Activated CD8-positive, alpha-beta memory T cell treated with anti-CD3 and anti-CD28 coated beads, Interleukin-2, amount 10 ng/mL, durations not matched to agents 7 days and 5 days (primary cell): ENCODE measurements at places on chromosomes 7 and 10. TPM values are rescaled to one million over a fixed set of nuclear protein-coding genes. Genes with fewer than 3 reads are reported as not detected.

DNA sequence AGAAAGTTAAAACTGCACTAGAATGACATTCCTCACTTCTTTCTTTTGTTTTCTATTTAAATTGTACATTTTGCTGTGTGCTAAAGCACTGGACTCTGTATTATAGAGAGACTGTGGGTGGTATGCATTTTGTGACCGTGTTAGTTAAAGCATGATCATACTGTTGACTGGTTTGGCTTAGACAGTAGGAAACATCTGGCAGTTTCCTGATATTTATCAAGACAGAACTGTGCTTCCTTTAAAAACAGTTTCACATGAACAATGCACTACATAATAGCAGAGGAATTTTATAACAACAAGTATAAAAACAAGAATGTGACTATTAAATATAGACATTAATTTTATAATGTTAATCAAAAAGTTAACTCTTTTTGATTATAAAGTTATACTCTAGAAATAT, 23.1 kb downstream of the GNG11 start:
- H3K4me1 ChIP-seq = no peaks in the 10 kb centered on the region
- H3K4me3 ChIP-seq = no peak overlapping the region
- no peak for DNase-seq

The MMD2 gene
- not detected for total RNA-seq

The CPA2 gene
- total RNA-seq = not detected

The AASS gene
- total RNA-seq = 1.7 TPM
